Left ventricle myocardium superior (tissue), 1 donor: ENCODE measurements at places on chromosomes 2 and 18.

GRCh38 chr18:78430131-78430758 is 549.4 kb upstream of the SALL3 start:
- DNase-seq, result no peak

GRCh38 chr18:51251625-51252024 is 54.1 kb upstream of the MEX3C start:
- DNase-seq, result no peak

- DNase-seq, result no peak
These were observed 1291.6 kb upstream of the ZEB2 start for GRCh38 chr2:145811276-145812164.

- no peak for DNase-seq
These were observed 42.9 kb downstream of the XDH start for GRCh38 chr2:31371691-31372090.

DNA sequence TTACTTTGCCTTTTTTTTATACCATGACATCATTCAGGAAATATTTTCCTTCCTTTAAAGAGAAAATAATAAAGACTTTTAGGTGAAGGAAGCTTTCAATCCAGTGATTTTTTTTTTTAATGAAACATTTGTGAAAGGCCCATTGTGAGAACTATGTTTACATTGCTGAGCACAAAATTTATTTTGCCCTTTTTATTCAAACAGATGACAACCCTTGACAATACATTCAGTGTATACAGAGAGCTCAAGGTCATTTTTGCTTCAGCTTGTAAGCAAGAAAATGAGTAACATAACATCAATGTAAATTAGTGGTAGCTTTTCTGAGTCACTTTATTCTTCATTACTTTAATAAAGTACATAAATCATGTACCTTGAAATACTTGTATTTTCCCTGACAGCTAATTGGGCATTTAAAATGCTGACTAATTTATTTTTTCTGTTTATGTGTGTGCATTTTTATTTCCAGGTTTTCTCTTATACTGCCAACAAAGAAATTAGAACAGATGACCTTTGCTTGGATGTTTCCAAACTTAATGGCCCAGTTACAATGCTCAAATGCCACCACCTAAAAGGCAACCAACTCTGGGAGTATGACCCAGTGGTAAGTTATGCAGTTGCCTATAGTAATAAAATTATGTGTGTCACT is 121.6 kb downstream of the GALNT1 start:
- no peak for DNase-seq

DNA sequence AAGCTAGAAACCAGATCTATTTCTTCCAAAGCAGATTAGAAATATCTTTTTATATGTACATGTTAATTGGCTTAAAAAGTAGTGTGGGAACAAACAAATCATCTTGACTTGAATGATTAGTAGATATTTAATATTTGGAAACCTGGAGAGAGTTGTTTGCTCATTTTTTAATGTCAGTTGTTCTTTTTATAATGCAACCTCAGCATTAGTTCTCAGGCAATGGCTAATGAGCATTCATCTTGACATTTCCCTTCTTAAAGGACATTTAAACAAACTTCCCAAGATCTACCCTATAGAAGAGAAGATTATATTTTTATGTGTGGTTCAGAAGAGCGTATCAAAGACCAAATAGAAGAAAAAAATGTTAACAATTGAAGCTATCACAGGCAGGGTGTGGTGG is 334.0 kb downstream of the CTNNA2 start:
- DNase-seq, result no peak

DNA sequence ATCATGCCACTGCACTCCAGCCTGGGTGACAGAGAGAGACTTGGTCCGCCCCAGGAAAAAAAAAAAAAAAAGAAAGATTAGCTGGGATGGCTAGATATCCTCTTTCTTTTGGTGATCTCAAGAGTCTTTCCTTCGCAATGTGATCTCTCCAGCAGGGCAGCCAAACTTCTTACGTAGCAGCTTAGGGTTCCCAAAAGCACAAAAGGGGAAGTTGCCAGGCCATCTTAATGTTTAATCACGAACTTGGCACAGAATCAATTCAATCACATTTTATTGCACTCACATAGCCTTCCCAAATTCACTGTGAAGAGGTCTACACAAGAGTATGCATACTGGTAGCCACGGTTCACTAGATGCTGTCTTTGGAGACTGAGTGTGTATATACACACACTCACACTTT is 53.1 kb downstream of the VIL1 start:
- DNase-seq, result no peak

DNA sequence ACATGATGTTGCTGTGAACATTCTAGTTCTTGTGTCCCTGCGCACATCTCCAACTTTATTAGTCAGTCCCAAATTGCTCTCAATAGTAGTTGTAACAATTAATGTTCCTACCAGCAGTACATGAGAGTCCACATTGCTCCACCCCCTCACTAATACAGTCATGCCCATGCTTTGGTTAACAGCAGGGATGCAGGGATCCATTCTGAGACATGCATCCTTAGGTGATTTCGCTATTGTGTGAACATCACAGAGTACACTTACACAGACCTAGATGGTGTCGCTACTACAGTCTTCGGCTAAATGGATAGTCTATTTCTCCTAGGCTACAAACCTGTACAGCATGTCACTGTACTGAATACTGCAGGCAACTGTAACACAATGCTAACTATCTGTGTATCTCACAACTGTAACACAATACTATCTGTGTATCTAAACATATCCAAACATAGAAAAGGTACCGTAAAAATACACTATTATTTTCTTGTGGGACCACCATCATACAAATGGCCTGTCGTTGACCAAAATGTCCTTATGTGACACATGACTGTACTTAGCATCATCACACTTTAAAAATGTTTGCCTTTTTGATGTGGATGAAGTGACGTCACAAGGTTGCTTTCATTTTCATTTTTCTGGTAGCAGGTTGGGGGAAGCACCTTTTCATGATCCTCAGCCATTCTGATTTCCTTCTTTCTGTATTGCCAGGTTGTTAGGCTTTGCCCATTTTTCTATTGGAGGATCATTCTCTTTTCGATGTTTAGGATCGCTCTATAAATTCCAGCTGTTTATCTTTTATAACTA is 82.9 kb upstream of the RNF152 start:
- DNase-seq, result no peak

DNA sequence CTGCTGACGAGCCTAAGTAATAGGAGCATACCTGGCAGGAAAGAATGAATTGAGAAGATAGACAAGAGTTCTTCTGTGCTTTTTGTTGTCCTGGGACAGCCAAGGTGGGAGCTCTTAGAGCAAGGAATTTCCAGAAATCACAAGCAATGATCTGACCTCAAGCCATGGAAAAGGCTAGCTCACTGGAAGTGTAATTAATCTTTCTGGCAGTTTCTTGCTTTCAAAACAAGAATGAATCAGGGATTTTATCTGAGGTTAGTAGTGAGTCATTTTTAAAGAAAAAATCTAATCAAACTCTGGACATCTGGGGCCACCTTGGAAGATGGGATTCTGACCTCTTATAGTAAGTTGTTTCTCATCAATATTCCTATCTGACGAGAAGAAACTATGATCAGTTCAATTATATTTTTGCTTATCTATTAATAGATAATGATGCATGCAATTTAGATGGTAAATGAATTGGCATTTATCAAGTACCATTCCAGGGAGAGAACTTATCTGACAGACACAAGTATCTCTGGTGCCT is 98.0 kb downstream of the ADCYAP1 start:
- no peak for DNase-seq

- DNase-seq, result no peak
These were observed 27.9 kb upstream of the TTR start for GRCh38 chr18:31563778-31564177.

- no peak for DNase-seq
These were observed 154.1 kb downstream of the VAPA start for GRCh38 chr18:10067670-10068659.

DNA sequence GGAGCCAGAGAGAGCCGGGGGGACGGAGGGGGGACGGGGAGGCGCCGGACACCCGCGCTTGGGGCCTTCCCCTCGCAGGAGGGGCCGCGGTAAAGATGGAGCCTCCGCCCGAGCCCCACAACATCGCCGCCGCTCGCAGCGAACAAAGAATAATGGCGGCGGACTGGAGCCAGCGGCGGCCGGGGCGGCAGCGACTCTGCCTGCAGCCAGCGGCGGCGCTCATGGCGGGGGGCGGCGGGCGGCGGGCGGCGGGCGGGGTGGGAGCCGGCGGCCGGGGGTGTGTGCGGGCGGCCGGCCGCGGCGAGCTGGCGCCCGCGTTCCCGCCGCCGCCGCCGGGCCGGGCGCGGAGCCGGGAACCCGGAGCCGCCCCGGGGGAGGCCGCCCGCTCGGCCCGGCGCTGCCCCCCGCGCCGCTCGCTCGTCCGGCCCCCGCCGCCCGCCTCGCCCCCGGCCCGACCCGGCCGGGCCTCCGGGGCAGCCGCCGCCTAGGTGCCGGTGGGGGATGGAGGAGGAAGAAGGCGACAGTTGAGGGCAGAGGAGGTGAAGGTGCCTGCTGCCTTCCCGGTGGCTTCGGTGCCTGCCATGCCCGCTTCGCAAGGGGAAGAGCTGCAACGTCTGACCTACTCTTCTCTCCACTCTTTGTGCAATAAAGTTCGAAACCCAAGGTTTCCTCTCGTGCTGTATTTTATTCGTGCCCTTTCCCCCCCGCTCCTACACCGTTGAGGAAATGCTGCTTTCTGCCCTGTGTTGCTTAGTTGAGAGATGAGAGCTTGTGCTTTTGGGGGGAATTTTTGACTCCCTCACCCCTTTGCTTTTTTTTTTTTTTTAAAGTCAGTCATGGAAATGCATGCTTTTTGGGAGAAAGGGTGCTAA is 634 bp downstream of the CREB1 start:
- DNase-seq, result peak; percentile 62

GRCh38 chr2:134676960-134677359 is 41.8 kb downstream of the TMEM163 start:
- DNase-seq, result no peak

- DNase-seq, result peak; percentile 35
These were observed 602.9 kb downstream of the NYAP2 start for GRCh38 chr2:226002438-226002837.

GRCh38 chr2:212683346-212684097 is 144.9 kb upstream of the ERBB4 start:
- no peak for DNase-seq

DNA sequence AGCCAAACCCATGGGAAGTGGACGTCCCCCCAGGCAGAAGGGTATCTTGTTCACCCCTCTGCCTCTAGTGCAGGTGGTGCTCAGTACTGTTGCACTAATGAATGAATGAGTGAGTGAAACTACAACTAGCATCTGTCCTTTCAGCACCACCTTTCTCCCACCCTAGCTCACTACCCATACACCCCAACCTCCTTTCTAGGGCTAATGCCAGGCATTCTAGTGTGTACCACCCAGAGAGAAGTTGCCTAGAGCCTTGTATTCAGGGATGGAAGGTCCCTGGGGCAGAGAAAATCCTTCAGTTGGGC is 22.5 kb downstream of the CCT7 start:
- DNase-seq, result no peak

DNA sequence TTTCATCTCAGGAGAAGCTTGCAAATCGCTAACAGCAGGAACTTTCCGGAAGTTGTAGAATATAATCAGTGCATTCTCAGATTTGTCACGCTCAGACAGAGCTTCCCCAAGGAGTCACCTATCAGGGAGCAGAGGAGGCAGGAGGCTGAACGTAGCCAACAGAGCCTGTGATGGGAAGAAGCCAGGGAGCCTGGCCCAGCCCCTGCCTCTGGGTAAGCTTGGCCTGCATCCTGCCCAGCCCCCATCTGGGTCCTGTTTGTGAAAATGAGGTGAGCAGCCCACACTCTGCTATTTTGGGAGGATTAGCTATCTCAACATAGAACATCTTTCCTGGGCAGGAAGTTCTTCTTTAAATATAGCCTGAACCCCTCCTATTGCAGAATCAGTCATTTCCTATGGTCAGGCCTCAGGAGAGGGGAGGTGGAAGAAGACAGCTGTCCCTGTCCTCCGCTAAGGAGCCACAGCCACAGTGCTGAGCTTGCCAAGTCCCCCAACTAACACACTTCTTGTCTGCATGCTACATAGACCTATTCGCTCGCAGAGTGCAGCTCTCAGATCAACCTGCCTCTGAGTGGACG is 19.2 kb upstream of the PKDCC start:
- DNase-seq, result peak; percentile 50

DNA sequence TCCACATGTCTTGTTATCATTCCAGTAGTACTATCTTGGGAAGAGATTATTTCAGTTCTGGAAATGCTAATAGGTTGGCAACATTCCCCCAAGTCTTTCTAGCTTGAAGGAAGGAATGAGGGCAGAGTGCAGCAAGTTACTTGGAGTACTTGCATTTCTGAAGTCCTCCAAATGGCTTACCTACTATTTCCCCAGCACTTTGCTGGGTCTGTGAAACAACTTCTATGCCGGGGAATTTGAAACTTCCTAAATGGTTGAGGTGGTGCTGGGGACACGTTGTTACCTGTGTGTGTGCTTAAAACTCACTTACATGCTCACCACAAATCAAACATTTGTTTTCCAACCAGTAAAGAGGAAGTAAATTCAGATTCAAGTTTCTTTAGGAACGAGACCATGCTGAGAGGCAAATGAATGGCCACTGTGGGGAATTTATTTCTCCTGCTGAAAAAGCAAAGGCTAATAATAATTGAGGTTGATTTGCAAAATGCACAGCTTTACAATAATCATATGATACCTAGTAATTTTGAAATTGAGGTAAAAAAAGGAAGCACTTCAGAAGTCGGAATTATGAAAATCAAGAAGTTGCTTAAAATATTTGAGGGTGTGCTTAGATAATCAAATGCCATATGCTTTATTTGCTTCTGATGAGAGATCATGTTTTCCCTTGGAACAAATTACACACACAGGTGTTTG is 1167.7 kb upstream of the ZEB2 start:
- DNase-seq, result no peak

GRCh38 chr2:19717446-19717845 is 184.3 kb downstream of the TTC32 start:
- no peak for DNase-seq

- no peak for DNase-seq
These were observed 558.8 kb upstream of the CHAC2 start for GRCh38 chr2:53208815-53209214.

DNA sequence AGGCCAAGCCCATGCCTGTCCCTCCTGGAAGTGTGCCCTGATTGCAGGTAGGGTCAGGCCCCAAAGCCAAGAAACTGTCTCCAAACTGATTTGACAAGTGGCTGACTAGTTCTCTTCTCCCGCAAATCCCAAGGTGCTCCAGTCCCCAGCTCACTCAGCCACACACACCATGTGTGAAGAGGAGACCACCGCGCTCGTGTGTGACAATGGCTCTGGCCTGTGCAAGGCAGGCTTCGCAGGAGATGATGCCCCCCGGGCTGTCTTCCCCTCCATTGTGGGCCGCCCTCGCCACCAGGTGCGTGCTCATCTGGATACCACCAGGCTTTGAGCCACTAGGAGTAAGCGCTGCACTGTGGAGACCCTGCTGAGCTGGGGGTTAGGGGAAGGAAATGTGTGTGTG is 8.3 kb downstream of the ACTG2 start:
- DNase-seq, result no peak

DNA sequence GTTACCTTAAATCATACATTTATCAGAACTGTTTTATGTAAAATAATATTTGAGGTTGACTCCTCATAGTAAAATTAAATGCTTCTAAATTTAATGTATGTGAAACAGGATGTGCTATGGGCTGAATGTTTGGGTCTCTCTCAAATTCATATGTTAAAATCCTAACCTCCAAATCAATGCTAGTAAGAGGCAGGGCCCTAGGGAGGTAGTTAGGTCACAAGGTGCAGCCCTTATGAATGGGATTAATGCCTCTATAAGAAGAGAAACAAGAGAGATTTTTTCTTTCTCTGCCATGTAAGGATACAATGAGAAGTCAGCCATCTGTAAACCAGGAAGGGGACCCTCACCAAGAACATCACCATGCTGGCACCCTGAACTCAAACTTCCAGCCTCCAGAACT is 67.2 kb upstream of the ETAA1 start:
- DNase-seq, result no peak

GRCh38 chr2:172969609-172970008 is 106.0 kb upstream of the MAP3K20 start:
- no peak for DNase-seq
